Kasumi-1 (cell line): ENCODE measurements at places on chromosomes 11 and 22.
A peak's percentile ranks its signal among the peaks of the same experiment; 100 is the strongest.

- peak; percentile 14 for DNase-seq
Measured at GRCh38 chr11:26063915-26064314, 268.0 kb upstream of the ANO3 start.

- no peak for DNase-seq
Measured at GRCh38 chr11:115808351-115808940, 304.2 kb upstream of the CADM1 start.

GRCh38 chr22:46421267-46421666 is 85.8 kb downstream of the TRMU start:
- DNase-seq: no peak

DNA sequence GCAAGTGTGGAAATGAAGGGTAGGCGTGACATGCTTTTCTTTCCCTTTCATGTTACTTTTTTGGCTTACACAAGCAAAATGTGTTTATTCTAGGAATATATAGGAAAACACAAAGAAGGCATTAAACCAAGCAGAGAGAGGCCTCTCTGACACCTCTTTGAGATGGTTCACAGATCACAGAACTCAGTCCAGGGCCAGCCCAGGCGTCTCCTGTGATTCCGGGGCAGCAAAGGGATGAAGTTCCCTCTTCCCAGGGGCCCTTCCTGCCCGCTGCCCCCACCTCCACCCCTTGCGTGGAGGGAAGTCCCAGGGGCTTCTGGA is 78.0 kb downstream of the CACNA1I start:
- DNase-seq: no peak

DNA sequence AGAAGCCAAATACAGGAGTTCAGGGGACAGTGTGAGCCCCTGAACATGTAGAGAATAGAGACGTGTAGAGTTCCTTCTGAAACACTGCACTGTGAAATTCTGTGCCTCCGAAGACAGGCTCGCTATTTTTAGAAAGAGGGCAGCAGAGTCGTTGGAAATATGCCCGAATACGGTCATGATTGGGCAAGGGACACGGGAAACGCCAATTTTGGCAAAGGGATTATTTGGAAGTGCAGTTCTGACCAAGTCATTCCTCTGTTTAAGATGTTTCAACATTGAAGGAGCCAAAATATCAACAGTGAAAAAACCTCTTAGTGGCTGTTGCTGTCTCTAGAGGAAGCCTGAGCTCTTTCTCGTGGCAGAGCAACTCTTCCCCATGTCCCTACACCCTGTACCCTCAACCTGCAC is 9.5 kb upstream of the CBX6 start:
- DNase-seq: no peak
